ENCODE measurements at places on chromosomes 3 and 15.

DNA sequence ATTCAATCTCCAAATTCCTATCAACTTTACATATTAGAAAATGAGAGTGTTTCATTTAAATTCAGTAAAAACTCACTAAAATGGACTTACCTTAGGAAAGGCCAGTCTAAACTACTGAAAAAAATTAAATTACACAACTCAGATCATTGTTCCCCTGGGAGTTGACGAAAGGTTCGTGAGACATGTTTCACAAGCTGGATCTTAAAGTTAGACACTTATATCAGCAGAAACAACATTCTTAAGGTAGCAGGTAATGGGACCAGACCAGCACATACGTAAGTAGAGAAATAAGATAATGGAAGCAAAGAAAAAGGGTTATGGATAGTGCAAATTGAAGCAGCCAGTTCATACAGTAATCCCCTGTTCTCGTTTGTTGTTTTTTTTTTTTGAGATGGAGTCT, 8.9 kb downstream of the RFX7 start:
- no peak for DNase-seq

- no peak for DNase-seq
Measured at GRCh38 chr3:27577504-27577903, 93.3 kb upstream of the SLC4A7 start.

DNA sequence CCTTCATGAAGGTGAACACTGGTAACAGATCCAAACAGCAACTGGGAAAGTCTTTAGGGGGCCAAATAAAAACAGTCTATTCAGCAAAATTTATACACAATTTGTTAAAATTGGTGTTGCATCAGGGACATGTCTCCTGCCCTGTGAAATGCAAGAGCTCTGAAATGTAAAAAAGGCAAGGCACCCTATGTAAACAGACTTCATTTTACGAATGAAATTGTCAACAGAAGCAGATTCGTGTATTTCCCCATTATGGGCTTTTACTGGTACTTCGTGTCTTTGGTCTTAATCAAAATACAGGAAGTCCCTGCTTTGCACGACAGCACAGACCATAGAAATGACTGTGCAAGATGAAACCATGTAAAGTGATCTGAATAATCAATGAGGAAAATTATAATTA, 127.3 kb upstream of the THBS1 start:
- no peak for DNase-seq

- DNase-seq: no peak
Measured at GRCh38 chr3:8619548-8619947, 25.1 kb downstream of the SSUH2 start.

DNA sequence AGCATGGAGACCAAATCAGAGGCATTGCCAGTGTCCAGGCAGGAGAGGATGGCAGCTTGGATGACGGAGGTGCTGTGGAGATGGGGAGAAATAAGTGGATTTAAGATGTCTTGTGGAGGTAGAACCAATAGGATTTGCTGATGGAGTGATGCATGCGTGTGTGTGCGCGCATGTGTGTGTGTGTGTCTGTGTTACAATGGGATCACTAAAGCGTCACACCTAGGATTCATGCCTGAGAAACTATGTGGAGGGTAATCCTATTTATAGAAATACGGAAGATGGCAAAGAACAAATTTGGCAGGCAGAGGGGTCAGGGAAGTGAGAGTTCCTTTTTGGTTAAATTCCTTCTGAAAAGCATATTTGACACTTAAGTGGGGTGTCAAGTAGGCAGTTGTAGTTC, 64.8 kb upstream of the ARL8B start:
- no peak for DNase-seq

- DNase-seq: no peak
Measured at GRCh38 chr15:98155356-98155755, 194.9 kb downstream of the ARRDC4 start.

- DNase-seq: peak; percentile 76
Measured at GRCh38 chr15:49987198-49987785, 131.7 kb downstream of the ATP8B4 start.

GRCh38 chr3:31732548-31732947, 199.8 kb downstream of the STT3B start:
- no peak for DNase-seq

GRCh38 chr3:168295027-168295426, 199.3 kb upstream of the GOLIM4 start:
- DNase-seq: no peak

DNA sequence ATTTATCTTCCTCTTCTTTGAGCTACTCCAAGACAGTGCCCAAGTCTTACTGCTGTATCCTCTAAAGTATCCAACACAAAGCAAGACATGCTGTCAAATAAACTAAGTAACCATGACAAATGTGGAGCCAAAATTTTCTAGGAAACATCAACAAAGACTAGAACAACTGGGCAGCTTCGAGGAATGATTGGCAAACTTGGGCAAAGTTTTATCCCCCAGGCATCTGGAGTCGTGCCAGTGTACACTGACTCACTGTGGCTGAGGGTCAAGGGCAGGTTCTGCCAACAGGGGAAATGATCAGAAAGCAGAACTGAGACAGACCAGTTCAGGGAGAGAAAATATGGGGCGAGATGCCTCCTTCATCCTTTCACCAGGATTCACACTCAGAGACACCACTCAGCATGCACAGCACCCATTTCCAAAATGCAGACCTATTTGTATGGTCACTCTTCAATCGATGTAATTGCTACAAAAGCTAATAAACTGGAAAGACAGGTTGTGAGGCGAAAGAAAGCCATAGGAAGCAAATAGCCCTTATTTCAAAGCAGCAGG, 65.8 kb downstream of the MB21D2 start:
- DNase-seq: no peak

GRCh38 chr3:55611121-55611520, 124.0 kb upstream of the WNT5A start:
- DNase-seq: no peak

DNA sequence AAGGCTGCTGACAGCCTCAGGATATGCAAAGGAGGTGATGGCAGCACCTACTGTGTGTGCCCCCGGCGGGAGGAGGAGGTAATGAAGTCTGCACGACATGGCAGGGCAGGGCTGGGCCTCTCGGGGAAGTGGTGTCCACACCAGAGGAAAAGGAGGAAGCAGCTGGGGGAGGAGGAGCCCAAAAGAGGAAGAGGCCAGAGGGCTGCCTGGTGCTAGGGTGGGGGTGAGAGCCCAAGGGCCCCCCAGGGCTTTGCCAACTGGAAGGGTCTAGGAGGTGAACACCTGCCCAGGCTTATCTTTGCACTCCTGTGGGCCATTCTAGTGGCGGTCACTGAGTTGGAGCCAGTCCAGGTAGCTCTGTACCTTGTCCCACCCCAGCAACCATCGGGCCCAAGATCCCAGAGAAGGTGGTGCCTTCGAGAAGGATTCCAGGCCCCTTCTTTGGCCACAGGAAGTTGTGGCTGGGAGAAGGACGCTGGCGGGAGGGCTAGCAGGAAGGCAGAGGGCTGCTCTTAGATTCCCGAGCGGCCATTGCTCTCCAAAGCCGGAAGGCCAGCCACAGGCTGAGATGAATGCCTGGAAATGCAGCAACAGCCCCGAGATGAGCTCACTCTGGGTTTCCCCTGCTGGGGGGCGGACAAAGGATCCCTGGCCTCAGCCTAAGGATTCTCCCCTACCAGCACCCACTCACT, 7.0 kb downstream of the GNAI2 start:
- DNase-seq: no peak
